Effector memory CD8-positive, alpha-beta T cell (primary cell): ENCODE measurements at places on chromosomes 11 and 22.

GRCh38 chr11:17206463-17206862, 1.3 kb downstream of the PIK3C2A start:
- H3K4me1 ChIP-seq: peaks cover 44% of the 10 kb centered on the region
- peaks cover 20% of the 10 kb centered on the region for H3K36me3 ChIP-seq
- peak overlapping the region; percentile 97 for H3K4me3 ChIP-seq
- no peak for DNase-seq
- H3K27me3 ChIP-seq: no peaks in the 10 kb centered on the region
- H3K27ac ChIP-seq: peak overlapping the region; percentile 91

DNA sequence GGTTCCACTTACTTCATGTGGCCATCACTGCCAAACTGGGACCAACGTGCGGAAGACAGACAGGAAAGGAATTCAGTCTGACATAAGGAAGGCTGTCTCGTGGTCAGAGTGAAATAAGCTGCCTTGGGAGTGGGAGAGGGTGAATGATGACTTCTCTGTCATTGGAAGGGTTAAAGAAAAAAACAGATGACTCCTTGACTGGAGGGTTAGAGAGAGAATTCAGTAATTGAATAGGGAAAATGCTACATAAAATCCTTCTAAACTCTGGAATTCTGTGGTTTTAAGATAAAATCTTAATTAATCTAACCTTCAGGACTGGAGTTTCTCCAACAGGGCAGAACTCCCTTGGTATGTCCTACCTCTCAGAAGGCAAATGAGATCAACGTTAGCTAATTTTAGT, 33.8 kb downstream of the RAB30 start:
- H3K36me3 ChIP-seq: no peaks in the 10 kb centered on the region
- no peak for DNase-seq
- H3K27ac ChIP-seq: no peak overlapping the region
- no peak overlapping the region for H3K4me3 ChIP-seq
- no peaks in the 10 kb centered on the region for H3K27me3 ChIP-seq

DNA sequence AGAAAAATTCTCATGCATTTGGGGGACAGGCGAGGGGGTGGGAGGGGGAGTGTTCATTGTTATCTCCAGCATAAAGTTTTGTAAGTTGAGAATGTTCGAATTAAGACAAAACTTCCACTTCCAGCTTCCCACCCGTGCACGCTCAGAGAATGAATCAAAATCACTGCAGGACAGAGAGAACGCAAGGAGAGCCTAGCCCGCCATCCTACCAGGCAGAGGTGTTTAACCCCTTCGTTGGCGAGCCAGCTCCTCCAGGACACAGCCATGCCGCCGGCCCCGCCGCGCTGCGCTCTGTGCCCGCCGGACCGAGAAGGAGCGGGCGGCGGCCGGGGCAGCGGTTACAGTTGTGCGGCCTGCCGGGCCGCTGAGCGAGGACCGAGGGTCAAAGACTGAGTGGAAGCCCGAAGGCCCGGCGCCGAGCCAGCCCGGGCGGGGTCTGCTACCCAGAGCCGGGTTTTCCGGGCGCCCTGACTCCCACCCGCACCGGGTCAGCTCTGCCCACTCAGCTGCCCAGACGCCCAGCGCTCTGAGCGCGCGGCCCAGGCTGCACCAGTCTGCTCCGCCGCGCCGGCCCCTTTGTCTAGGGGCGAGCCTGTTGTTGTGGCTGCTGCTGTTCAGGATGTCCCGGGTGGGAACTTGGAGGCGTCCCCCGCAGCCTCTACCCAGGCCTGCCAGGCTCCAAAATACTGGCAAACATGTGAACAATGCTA, at the start of gene NOX4:
Gene NOX4, minus strand, starts transcription at position 395 of the 710 bp plus-strand sequence. Its CDS starts 129 bp downstream, at position 266.
- H3K4me1 ChIP-seq: no peaks in the 10 kb centered on the region
- no peaks in the 10 kb centered on the region for H3K27me3 ChIP-seq
- no peak for DNase-seq
- H3K36me3 ChIP-seq: no peaks in the 10 kb centered on the region
- H3K4me3 ChIP-seq: no peak within 1 kb of the TSS

DNA sequence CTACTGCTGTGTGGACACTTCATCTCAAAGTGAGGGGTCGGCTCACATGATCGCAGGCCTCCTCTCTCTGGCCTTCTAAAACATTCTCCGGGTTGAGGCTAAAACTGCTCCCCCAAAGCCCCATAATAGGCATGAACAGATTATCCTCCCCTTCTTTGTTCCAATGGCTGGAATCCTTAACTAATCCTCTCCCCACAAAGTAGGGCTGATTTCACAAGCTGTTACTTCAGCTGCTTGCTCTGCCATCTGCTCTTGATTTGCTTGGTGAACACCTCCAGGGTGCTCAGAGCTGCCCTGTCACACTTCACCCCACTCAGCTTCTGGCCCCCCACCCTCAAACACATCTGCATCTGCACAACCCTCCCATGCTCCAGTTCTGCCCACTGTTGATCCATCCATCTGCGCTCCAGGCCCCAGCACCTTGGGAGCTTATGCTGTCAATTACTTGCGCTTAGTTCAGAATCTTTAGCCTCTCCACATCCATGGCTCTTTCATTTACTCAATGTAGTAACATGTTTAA, 173.1 kb upstream of the API5 start:
- no peak overlapping the region for H3K27ac ChIP-seq
- no peaks in the 10 kb centered on the region for H3K36me3 ChIP-seq
- H3K27me3 ChIP-seq: no peaks in the 10 kb centered on the region
- DNase-seq: no peak
- no peaks in the 10 kb centered on the region for H3K4me1 ChIP-seq

DNA sequence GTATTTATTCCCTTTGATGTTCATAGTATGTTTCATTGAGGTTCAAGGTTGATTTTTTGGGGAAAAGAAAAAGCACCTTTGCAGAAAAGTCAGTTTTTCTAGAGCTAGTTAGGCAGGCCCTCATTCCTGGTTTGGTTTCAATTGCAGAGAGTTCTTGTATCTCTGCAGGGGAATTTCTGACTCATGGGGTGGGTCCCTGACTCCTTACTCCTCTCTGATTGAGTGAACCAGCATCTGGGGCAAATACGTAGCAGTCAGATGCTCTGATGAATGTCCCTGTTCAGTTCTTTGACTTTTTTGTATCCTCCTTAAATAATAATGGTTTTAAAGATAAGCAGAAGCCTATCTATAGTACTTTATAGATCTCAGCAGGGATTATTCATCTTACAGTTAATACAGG, 7.7 kb upstream of the NCR3LG1 start:
- peaks cover 4% of the 10 kb centered on the region for H3K4me1 ChIP-seq
- H3K36me3 ChIP-seq: no peaks in the 10 kb centered on the region
- no peak for DNase-seq
- no peak overlapping the region for H3K4me3 ChIP-seq
- no peak overlapping the region for H3K27ac ChIP-seq

- no peak for DNase-seq
- no peak overlapping the region for H3K27ac ChIP-seq
- H3K4me1 ChIP-seq: no peaks in the 10 kb centered on the region
These were observed 170.2 kb downstream of the DCDC1 start for GRCh38 chr11:31199378-31199777.

GRCh38 chr11:9747828-9748227, 84.0 kb downstream of the SWAP70 start:
- no peaks in the 10 kb centered on the region for H3K4me1 ChIP-seq
- no peak overlapping the region for H3K27ac ChIP-seq
- DNase-seq: no peak
- H3K27me3 ChIP-seq: no peaks in the 10 kb centered on the region

DNA sequence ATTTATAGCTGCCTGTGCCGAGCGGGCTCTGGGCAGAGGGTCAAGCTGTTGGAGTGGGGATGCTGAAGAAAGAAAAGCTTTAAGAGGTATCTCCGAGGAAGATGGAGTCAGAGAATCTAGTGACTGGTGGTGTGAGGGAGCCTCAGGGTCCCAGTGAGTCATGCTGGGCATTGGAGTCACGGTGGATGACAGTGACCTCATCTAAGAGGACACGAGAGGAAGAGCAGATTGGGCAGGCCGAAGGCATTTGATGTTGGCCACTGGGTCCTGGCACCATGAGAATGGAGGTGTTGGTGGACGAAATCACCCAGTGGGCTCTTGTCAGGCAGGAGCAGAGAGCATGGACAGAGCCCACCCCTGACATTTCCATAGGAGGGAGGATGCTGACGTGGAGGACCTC, 68.4 kb downstream of the TBC1D22A start:
- H3K27me3 ChIP-seq: no peaks in the 10 kb centered on the region
- peaks cover 18% of the 10 kb centered on the region for H3K4me1 ChIP-seq
- DNase-seq: no peak
- H3K4me3 ChIP-seq: no peak overlapping the region
- H3K36me3 ChIP-seq: peaks cover 9% of the 10 kb centered on the region

DNA sequence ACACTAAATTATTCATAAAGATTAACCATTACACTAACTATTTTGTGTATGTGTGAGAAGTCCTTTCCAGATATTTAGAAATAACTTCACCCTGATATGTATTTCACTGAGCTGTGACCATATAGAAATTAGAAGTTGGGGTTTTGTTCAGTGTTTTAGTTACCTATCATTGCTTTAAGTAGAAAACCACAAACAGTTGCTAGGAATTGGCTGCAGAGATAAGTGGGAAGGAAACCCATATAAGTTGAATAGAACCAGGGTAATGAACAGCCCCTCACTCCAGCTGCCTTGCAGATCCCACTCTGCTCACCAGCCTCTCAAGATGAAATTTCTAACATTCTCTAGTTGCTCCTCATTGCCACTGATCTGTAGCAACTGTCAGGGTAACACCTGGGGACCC, 10.3 kb downstream of the SRSF8 start:
- no peaks in the 10 kb centered on the region for H3K27me3 ChIP-seq
- no peaks in the 10 kb centered on the region for H3K36me3 ChIP-seq
- H3K4me1 ChIP-seq: peaks cover 9% of the 10 kb centered on the region
- H3K4me3 ChIP-seq: no peak overlapping the region

GRCh38 chr22:23737696-23738095, 13.2 kb downstream of the ZNF70 start:
- H3K4me3 ChIP-seq: no peak overlapping the region
- H3K27me3 ChIP-seq: no peaks in the 10 kb centered on the region
- DNase-seq: no peak
- no peak overlapping the region for H3K27ac ChIP-seq
- no peaks in the 10 kb centered on the region for H3K36me3 ChIP-seq
- no peaks in the 10 kb centered on the region for H3K4me1 ChIP-seq

GRCh38 chr11:33622806-33623205, 77.8 kb downstream of the C11orf91 start:
- peaks cover 16% of the 10 kb centered on the region for H3K27me3 ChIP-seq
- no peak for DNase-seq

DNA sequence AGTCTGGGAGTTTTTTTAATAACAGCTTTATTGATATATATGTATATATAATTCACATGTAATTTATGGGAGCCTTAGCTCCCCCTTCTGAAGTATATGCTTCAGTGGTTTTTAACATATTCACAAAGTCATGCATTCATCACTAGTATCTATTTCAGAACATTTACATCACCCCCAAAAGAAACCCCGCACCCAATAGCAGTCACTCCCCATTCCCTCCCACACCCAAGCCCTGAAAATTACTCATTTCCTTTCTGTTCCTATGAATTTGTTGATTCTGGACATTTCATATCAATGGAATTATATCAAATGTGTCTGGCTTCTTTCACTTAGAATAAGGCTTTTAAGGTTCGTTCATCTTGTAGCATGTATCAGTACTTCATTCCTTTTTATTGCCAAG, 35.6 kb upstream of the SYT7 start:
- H3K36me3 ChIP-seq: peaks cover 3% of the 10 kb centered on the region
- no peak overlapping the region for H3K27ac ChIP-seq
- peaks cover 61% of the 10 kb centered on the region for H3K27me3 ChIP-seq
- no peak overlapping the region for H3K4me3 ChIP-seq
- H3K4me1 ChIP-seq: no peaks in the 10 kb centered on the region

DNA sequence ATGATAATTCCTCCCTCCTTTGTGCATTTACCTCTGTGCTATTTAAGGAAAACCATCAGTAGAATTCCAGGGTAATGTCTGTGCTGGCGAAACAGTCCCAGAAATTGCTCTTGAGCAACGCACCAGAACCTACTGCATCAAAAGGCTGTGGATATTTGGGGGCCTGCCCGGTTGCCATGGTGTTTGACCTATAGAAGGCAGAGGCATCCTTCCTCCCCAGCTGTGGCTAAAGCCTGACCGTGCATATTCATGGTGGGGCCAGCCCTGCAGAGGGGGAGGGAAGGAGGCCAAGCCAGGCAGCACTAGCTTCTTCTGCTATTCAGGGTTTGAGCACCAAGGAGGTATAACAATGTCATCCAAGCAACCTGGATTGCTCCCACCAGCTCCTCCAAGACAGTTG, 215.0 kb upstream of the E2F8 start:
- DNase-seq: no peak
- no peaks in the 10 kb centered on the region for H3K36me3 ChIP-seq
- peaks cover 27% of the 10 kb centered on the region for H3K27me3 ChIP-seq
- H3K27ac ChIP-seq: no peak overlapping the region

- DNase-seq: no peak
- peaks cover 28% of the 10 kb centered on the region for H3K36me3 ChIP-seq
- no peaks in the 10 kb centered on the region for H3K27me3 ChIP-seq
- H3K4me3 ChIP-seq: no peak overlapping the region
- H3K4me1 ChIP-seq: peaks cover 15% of the 10 kb centered on the region
These were observed 5.0 kb downstream of the BSCL2 start for GRCh38 chr11:62702246-62702645.

DNA sequence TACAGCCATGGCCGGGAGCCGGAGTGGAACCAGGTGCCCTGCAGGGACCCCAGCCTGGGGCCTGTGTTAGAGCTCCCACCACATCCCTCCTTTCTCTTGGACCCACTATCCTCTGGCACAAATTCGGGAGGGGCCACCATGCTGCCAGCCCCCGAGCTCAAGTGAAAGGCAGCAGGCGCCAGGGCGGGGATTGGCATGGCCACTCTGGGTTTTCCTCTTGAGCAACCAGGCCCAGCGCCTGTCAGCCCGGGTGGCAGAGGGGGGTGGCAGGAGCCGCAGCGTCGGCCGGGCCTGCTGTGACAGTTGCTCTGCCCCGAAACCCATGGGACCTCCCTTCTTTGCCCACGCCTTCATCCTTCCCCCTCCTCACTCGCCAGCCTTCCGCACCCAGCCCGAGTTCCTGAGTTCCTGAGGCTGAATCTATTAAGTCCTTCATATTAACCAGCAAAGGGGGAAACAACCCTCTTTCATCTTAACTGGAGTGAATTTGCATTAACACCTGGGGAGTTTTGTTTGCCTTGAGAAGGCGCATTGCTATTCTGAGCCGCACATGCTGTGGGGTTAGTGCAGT, 16.8 kb upstream of the CABP7 start:
- H3K27me3 ChIP-seq: no peaks in the 10 kb centered on the region
- no peak overlapping the region for H3K4me3 ChIP-seq
- peaks cover 4% of the 10 kb centered on the region for H3K36me3 ChIP-seq
- DNase-seq: no peak

GRCh38 chr11:10692531-10693115, 932 bp downstream of the IRAG1 start:
- no peaks in the 10 kb centered on the region for H3K4me1 ChIP-seq
- peaks cover 35% of the 10 kb centered on the region for H3K27me3 ChIP-seq
- H3K27ac ChIP-seq: no peak overlapping the region
- H3K4me3 ChIP-seq: no peak overlapping the region

DNA sequence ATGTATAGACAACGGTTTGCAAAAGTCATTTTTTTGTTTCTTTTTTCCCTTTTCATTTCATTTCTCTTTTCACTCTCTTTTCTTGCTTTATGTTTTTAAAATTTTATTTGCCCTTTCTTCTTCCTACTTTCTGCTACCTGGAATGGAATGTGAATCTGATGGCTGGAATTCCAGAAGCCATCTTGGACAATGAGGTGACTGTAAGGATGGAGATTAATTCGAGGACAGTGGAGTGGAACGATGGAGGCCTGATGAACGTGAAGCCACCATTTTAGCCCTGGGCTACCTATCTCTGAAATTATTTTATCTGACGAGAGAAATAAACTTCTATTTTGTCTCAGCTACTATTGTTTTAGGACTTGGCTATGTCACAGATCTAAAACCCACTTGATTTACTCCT, 2.8 kb upstream of the POLA2 start:
- DNase-seq: no peak
- no peak overlapping the region for H3K27ac ChIP-seq
- peaks cover 24% of the 10 kb centered on the region for H3K4me1 ChIP-seq
- no peak overlapping the region for H3K4me3 ChIP-seq
- no peaks in the 10 kb centered on the region for H3K27me3 ChIP-seq
